ENCODE measurements at places on chromosomes 2 and 18.

DNA sequence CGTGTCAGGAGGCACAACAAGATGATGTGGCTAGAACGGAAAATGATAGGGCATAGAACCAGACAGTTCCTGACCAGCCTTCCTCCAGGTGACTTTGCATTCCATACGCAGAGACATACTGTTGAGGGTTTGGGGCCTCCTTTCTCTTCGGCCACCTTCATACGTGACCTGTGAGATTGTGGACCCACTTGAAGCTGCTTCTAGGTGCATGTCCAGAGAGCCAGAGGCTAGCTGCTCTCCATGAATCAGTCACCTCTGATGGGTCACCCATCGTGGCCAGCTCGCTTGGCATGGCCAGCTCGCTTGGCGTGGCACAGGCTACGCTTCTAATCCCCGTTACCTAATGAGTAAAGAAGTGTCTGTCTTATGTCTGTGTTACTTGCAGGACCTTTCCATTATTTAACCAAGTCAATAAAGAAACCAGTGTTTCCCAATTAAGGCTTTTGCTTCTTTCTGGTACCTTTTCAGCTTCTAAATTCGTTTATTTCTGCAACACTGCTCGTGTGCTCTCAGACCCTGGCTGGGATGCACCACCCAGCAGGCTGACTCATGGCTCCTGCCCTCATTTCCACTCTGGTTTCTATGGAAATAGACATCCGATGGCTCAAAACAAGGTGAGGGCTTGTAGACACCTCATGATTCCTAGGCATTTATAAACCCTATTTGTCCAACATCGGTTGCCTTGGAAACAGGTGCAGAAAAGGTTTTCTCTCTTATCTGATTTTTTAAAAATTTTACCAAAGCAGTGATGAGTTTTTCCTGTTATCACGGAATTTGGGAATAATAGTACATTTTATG lies 86.7 kb upstream of the B3GNT7 start:
- no peak for DNase-seq

DNA sequence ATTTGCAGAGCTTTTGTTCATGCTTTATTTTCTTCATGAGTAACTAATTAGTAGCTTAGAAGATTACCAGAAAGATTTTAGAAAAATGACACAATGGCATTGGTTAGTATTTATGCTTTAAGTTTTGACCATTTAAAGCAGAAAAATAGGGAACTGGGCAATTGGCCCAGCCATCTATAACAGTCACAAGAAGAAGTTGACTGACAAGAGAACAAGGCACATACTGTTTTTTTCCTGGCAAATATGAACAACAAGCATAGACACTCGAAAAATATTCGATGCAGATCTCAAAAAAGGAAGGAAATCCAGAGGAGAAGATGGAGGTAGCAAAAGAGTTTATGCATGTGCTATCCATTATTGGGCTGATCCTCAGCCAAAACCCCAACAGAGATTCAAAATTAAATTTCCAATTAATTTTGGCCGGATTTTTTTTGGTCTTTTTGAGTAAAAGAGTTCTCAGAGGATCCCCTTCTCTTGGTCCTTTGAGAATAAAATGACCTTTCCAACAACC lies 200.8 kb upstream of the SLC35G4 start:
- DNase-seq = no peak

DNA sequence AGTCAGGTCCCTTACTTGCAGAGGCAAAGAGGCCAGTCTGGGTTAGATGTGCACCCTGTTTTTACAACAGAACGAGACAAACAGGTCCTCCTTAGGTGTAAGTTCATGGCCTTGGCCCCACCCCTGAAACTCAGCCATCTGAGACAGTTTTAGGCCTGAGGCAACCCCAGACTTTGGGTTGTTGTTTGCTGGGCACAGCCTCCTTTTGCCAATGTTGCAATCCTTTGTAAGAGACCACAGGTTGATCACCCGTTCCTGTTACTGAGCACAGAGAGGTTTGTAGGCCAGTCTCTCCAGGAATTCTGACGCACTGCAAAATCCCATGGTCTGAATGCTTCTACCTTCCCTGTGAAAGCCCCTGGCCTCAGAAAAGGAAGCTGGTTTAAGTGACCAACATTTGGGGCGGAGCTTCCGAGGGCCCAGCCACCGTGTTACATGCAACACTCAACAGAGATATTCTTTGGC lies 15.5 kb upstream of the IL1RN start:
- DNase-seq = no peak

GRCh38 chr18:59180150-59180845 lies 39.7 kb upstream of the GRP start:
- no peak for DNase-seq

GRCh38 chr18:28684746-28685355 lies 507.9 kb upstream of the CDH2 start:
- DNase-seq = no peak

- DNase-seq = no peak
These were observed 433.7 kb upstream of the TRIB2 start for GRCh38 chr2:12282780-12283695.

- no peak for DNase-seq
These were observed 351.9 kb downstream of the GALR1 start for GRCh38 chr18:77601567-77601966.

DNA sequence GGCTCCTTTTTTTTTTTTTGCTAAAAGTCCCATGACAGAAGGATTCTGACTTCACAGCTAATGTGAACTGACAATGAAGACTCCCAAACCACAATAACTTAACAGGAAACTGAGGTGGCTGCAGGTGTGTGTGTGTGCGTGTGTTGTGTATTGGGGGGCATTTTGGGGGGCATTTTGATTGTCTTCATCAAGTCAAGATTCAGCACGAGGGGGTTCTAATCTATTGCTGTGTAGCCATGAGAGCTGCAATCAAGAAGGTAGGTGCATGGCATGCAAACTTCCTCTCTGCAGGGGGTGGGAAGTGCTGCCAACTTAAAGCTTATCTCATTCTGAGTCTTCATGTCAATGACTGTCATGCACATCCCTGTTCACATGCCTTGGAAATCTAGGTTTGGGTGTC lies 25.2 kb downstream of the SPRED2 start:
- no peak for DNase-seq

- DNase-seq = no peak
These were observed 912 bp upstream of the FBXO11 start for GRCh38 chr2:47907039-47907781.

- DNase-seq = no peak
These were observed 61.7 kb downstream of the KCNS3 start for GRCh38 chr2:17940091-17940630.
